ENCODE measurements at places on chromosomes 7 and 10. TPM values are rescaled to one million over a fixed set of nuclear protein-coding genes. Genes with fewer than 3 reads are reported as not detected.

DNA sequence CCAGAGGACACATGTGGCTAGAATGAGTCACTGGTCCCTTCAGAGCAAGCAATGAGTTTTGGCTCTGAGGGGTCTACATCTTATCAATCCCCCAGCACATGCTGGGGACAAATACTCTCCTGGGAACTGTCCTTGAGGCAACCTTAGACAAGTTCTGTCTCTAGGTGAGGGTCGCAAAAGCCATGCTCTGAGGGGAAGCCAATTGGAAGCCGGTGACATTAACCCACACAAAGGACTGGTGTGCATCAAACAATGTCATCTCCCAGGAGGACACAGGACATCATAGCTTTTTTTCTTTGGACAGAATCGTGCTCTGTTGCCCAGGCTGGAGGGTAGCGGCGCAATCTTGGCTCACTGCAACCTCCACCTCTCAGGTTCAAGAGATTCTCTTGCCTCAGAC, 111.6 kb upstream of the ZNF722 start:
- no peaks in the 10 kb centered on the region for H3K36me3 ChIP-seq
- H3K27ac ChIP-seq: no peak overlapping the region
- H3K4me1 ChIP-seq: no peaks in the 10 kb centered on the region
- no peak for DNase-seq
- H3K4me3 ChIP-seq: no peak overlapping the region

DNA sequence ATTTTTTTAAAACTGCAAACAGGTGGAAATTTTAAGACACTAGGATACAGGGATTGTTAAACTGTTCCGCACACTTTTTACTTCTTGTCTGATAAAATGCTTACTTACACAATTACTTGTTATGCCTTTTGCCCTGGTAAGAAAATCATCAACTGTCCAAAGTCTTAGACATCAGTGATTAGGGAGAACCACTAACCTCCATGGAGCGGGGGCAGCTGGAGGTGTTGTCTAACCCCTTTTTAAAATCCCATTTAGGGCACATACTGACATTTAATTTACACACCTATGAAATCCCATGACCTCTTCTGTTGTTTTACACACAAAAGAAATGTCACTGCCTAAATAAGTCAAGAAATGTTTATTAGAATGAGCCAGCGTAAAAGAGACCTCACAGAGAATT, 65.7 kb downstream of the TRIM24 start:
- no peak overlapping the region for H3K27ac ChIP-seq
- H3K4me1 ChIP-seq: no peaks in the 10 kb centered on the region
- no peak for DNase-seq
- H3K4me3 ChIP-seq: no peak overlapping the region

HTR5A gene
- 0.85 TPM for total RNA-seq

- H3K27ac ChIP-seq: no peak overlapping the region
Measured at GRCh38 chr7:149821191-149822148, 16.7 kb upstream of the ZNF862 start.

Data from thymus (tissue), 14 donors.